ENCODE measurements at places on chromosomes 5 and 9. TPM values are rescaled to one million over a fixed set of nuclear protein-coding genes. Genes with fewer than 3 reads are reported as not detected.

The C9orf153 gene
- total RNA-seq, result not detected

DNA sequence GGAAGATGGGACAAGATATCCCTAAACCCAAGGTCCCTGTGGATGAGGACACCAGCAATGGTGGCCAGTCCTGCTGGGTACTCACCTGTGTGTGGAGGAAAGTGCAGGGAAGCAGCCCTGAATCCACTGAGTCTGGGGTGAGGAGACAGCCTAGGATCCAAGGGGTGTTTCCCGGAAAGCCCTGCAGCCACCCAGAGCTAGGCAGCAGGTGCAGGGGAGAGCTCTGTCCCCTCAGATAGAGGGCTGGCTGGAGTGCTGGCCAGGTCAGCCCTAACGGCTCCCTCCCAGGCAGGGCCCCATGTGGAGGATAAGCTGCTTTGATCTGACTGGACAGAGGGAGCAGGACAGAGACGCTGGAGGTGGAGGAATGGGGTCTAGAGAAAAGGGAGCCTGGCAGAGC is 344.7 kb upstream of the IRX4 start:
- no peak overlapping the region for H3K27ac ChIP-seq
- no peaks in the 10 kb centered on the region for H3K36me3 ChIP-seq
- no peaks in the 10 kb centered on the region for H3K4me1 ChIP-seq
- no peak overlapping the region for H3K4me3 ChIP-seq
- no peak for DNase-seq

GRCh38 chr5:39521940-39522590 is 97.3 kb upstream of the DAB2 start:
- no peaks in the 10 kb centered on the region for H3K36me3 ChIP-seq
- no peak overlapping the region for H3K4me3 ChIP-seq
- peaks cover 13% of the 10 kb centered on the region for H3K4me1 ChIP-seq

The PCDHGA6 gene
- 2.2 TPM for total RNA-seq

GRCh38 chr9:130500340-130501180 is 55.8 kb downstream of the ASS1 start:
- DNase-seq, result no peak
- no peaks in the 10 kb centered on the region for H3K4me1 ChIP-seq

The AGXT2 gene
- total RNA-seq, result not detected

GRCh38 chr5:31759925-31760324 is 121.0 kb downstream of the PDZD2 start:
- no peak overlapping the region for H3K4me3 ChIP-seq
- no peaks in the 10 kb centered on the region for H3K27me3 ChIP-seq
- no peak overlapping the region for H3K27ac ChIP-seq
- DNase-seq, result no peak

- DNase-seq, result no peak
- no peak overlapping the region for H3K27ac ChIP-seq
- no peaks in the 10 kb centered on the region for H3K36me3 ChIP-seq
- H3K4me1 ChIP-seq, result no peaks in the 10 kb centered on the region
- no peaks in the 10 kb centered on the region for H3K27me3 ChIP-seq
Measured at GRCh38 chr5:10639846-10640368, 76.0 kb downstream of the ANKRD33B start.

Data from psoas muscle (tissue), 8 donors.